Stimulated activated CD4-positive, alpha-beta T cell treated with anti-CD3 and anti-CD28 coated beads, Interleukin-15, amount 100 ng/mL, for 1 hour (primary cell): ENCODE measurements at places on chromosomes 11 and 22.

DNA sequence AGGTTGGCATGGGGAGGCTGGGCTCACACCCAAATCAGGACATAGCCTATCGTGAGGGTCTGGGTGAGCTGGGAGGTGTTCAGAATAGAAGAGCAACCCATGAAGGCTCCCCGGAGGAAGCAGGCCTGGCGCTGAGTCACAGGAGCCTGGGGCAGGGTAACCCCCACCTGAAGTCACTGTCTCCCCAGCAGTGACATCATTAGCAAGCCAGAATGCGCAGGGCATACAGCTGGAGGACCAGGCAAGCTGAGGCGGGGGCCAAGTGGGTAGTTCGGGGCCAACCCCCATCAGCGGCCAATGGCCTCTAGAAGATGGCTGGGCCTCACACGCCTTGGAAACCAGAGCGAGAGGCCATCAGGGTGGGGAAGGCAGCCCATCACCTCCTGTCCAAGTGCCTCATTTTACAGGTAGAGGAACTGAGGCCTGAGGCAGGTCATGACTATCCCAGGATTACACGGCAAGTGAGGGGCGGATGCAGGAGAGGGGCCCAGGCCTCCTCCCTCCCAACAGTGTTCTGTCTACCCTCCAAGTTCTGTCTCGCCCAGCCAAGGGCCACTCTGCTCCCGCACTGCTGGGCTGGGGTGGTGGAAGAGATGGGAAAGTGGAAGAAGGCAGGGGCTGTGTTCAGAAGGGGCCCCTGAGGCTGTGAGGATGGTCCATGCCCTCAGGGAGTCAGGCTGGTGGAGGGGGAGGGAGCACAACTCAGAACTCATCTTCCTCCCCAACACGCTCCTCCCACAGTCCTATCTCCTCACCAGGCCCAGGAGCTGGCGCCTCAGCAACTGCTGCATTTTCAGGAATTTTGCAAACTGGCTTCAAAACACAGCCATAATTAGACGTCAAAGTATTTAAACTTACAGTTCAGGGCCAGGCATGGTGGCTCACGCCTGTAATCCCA is 24.6 kb downstream of the RPL3 start:
- DNase-seq = no peak

GRCh38 chr11:34204396-34205279 is 99.2 kb downstream of the NAT10 start:
- no peak for DNase-seq

- no peak for DNase-seq
Measured at GRCh38 chr11:4185561-4185960, 91.0 kb downstream of the RRM1 start.

- no peak for DNase-seq
Measured at GRCh38 chr22:31764785-31765184, 11.0 kb downstream of the DEPDC5 start.

GRCh38 chr22:30249049-30250038 is 2.8 kb upstream of the LIF start:
- no peak for DNase-seq

DNA sequence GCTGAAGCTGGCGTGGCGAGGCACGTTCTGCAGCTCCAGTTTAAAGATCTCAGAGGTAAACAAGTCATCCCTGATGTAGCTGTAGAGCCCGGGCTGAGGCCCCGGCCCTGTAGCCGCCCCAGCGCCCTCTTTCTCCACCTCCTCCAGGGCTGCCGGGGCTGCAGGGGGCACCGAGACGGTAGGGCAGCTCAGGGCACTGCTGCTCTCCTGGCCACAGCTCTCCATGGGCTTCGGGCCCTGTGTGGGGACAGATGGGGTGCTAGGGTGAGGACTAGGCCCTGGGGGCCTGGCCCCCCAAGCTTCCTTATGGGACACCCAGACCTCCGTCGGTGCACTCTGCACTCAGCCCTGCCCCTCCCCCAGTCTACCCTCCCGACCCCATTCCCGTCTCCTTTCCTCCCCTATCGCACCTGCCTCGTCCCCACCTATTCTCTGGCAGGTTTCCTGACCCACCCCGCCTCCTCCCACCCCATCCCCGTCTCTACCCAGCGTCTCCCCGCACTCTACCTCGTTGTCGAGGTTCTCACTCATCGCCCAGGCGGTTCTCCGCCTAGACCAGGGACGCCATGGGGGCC is 559 bp downstream of the RANBP1 start:
- no peak for DNase-seq

GRCh38 chr11:128697645-128698174 is 3.8 kb downstream of the FLI1 start:
- no peak for DNase-seq

- no peak for DNase-seq
Measured at GRCh38 chr22:43722444-43722843, 89.7 kb downstream of the EFCAB6 start.

- no peak for DNase-seq
Measured at GRCh38 chr11:5241458-5241857, 7.2 kb upstream of the HBD start.

DNA sequence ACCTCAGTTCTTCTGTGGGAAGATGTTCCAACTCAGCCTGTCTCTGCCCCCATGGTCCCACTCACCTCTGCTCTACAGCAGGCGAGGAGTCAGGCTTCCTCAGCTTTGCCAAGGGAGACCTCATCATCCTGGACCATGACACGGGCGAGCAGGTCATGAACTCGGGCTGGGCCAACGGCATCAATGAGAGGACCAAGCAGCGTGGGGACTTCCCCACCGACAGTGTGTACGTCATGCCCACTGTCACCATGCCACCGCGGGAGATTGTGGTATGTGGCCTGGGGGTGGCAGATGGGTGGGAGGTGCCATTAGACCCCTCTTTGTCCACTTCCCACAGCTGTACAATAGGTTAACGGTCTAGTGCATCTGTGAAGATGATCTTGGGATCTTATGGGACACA is 73.3 kb downstream of the MYO7A start:
- DNase-seq = no peak

GRCh38 chr11:12808519-12808918 is 134.3 kb downstream of the TEAD1 start:
- DNase-seq = no peak

DNA sequence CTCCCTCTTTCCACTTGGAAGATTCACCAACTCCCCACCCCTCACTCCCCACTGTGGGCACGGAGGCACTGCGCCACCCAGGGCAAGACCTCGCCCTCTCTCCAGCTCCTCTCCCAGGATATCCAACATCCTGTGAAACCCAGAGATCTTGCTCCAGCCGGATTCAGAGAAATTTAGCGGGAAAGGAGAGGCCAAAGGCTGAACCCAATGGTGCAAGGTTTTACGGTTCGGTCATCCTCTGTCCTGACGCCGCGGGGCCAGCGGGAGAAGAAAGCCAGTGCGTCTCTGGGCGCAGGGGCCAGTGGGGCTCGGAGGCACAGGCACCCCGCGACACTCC is 397 bp upstream of the CD44 start:
- no peak for DNase-seq

- DNase-seq = no peak
Measured at GRCh38 chr22:42399315-42400271, 32.6 kb downstream of the NFAM1 start.

DNA sequence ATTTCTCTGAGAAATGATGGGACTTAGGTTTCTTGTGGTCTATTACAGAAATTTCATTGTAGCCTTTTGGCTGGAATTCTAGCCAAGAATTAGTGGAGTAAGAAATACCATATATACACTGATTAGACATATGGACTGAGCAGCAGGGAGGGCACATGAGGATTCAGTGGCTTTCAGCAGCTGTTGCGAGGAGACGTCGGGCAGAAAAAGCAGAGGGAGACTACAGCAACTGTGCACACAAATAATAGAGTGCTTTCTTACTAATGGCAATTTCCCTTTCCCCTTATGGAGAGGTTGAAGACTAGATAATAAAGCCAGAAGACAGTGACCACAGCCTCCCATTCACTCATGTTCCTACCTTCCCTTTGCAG is 35.4 kb upstream of the CCDC34 start:
- no peak for DNase-seq

DNA sequence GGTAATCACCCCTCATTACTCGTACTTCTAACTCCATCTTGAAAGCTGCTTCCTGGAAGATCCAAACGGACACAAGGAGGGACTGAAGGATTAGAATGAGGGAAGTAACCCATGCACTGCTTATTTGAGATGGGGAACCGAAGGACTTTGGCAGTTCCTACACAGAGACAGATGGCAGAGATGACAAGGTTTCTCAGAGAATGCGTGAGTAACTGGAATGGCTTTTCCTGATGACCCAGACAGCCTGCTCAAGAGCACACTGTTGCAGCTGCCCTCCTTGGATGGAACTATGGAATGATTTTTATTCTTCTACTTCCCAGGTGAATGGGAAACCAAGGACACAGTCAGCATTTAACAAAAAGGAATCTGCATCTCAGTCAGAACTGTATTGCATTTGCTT is 7.3 kb downstream of the KCNJ11 start:
- DNase-seq = no peak

GRCh38 chr11:118287006-118287405 is 17.5 kb upstream of the CD3E start:
- DNase-seq = no peak

- no peak for DNase-seq
Measured at GRCh38 chr11:110587972-110588371, 124.3 kb downstream of the ARHGAP20 start.

- no peak for DNase-seq
Measured at GRCh38 chr11:575313-575995, 816 bp upstream of the PHRF1 start.

DNA sequence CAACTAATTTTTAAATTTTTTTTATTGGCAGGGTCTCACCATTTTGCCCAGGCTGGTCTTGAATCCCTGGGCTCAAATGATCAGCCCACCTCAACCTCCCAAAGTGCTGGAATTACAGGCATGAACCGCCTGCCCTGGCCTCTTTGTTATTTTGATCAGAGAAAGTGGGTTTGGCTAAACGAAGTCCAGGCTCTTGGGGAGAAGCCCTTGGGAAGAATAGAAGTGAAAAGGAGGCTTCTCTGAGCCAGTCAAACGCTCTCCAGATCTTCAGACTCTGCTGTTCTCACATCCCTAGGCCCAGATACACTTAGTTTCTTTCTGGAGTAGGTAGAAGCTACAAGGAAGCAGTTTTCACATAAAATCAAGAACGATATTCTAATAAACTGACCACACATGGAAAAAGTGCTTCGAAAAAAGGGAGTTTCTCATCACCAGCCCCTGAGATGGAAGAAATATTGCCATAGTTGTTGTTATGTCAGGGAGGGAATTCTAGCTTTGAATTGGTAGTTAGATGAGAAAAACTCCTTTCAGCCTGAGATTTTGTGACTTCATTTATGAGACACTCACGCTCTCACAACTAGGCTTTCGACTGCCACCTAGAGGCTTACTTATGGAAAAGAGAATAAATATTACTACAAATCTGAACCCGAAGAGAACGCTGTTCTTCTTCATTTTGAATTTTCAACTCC is 41.7 kb upstream of the AQP11 start:
- no peak for DNase-seq
